ENCODE measurements at places on chromosomes 6 and 20. TPM values are rescaled to one million over a fixed set of nuclear protein-coding genes. Genes with fewer than 3 reads are reported as not detected.
A peak's percentile ranks its signal among the peaks of the same experiment; 100 is the strongest.

Gene MYH7B
- 0.05 TPM for total RNA-seq

Gene ESR1
- total RNA-seq, result 0.05 TPM

Gene ACTL10
- 1.4 TPM for total RNA-seq

Gene BPI
- total RNA-seq, result not detected

DNA sequence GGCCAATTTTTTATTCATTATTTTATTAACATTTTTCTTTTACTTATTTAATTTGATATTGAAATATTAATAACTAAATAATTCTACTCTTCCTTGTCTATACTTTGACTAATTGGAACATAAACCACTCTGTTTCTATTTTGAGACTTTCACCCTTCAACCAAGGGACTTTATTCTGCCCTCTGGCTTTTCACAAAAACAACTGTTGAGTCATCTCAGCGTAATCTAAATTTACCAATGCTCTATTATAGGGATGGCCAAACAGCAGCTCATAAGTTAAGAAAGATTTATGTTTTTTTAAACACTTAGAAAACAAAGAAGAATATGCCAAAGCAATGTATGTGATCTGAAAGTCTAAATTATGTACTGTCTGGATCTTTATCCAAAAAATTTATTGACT is 46.7 kb downstream of the DOP1A start:
- H3K36me3 ChIP-seq, result peaks cover 3% of the 10 kb centered on the region
- H3K4me1 ChIP-seq, result no peaks in the 10 kb centered on the region
- no peak overlapping the region for H3K4me3 ChIP-seq
- DNase-seq, result peak; percentile 10

- H3K27me3 ChIP-seq, result no peaks in the 10 kb centered on the region
- H3K36me3 ChIP-seq, result peaks cover 5% of the 10 kb centered on the region
- no peak overlapping the region for H3K4me3 ChIP-seq
- DNase-seq, result no peak
- peaks cover 4% of the 10 kb centered on the region for H3K4me1 ChIP-seq
These were observed 11.9 kb downstream of the DNPH1 start for GRCh38 chr6:43217351-43217750.

- H3K4me1 ChIP-seq, result peaks cover 7% of the 10 kb centered on the region
- H3K36me3 ChIP-seq, result no peaks in the 10 kb centered on the region
- H3K27me3 ChIP-seq, result peaks cover 15% of the 10 kb centered on the region
- no peak overlapping the region for H3K4me3 ChIP-seq
- DNase-seq, result no peak
These were observed 968 bp upstream of the CCN5 start for GRCh38 chr20:44714102-44714700.

Data from astrocyte (in vitro differentiated cells and primary cell).